Coronary artery (tissue), 2 donors: ENCODE measurements at places on chromosomes 12 and 14.

DNA sequence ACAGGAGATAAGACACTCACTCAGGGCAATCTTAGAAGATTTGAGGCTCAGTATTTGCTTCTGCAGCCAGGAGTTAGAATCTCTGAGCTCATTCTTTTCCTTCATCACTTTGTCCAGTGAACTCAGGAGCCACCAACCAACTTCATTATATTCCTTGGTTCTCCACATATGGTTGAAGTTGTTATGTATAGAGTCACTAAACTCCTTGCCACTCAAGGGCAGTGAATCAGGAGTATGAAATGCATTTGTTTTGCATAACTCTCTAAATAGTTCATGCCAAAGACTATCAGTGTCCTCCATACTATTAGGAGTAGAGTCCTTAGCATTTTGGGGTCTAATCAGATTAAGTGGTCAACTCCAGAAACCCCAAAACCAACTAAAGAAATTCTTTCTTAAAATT, 150.6 kb downstream of the CCDC59 start:
- DNase-seq: no peak

GRCh38 chr14:21090940-21091663, 7.4 kb downstream of the ZNF219 start:
- no peak for DNase-seq

GRCh38 chr14:48435221-48435620, 759.8 kb upstream of the MDGA2 start:
- DNase-seq: no peak

- DNase-seq: peak; percentile 24
Observed at GRCh38 chr14:72907886-72908285, 14.0 kb upstream of the DPF3 start.

DNA sequence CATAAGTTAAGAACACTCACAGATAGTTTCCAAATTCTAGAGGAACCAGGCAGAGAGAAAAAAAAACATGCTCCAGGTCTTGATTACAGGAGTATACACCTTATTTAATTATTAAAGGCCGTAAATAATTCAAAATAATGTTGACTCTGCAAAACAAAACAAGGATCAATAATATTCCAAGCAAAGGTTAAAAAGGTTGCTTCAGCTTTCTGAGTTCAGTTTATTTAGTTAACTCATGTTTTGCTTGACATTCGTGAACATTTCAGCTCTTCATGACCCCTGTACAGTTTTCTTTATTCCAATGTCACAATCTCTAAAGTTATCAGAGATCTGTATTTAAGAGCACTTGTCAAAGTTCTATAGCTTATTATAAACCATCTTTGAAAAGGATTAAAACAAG, 19.6 kb downstream of the KLRF2 start:
- no peak for DNase-seq

DNA sequence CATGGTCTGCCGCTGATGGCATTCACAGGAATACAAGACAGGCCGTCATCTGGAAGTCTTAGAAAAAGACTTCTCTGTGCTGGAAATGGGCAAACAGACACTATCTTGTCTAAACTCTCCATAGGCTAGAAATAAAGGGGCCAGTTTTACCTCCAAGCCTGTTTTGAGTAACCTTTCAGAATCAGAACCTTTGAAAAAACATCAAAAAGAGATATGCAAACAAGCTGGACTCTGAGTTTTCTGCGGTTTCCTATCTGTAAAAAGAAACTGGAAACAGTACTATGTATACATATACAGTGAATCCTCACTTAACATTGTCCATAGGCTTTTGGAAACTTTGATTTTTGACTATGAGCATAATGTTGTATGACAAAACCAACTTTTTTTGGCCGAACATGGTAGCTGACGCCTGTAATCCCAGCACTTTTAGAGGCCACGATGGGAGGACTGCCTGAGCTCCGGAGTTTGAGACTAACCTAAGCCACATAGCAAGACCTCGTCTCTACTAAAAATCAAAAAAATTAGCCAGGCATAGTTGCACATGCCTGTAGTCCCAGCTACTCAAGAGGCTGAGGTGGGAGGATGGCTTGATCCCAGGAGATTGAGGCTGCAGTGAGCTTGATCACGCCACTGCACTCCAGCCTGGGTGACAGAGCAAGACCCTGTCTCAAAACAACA, 92.9 kb upstream of the MAX start:
- no peak for DNase-seq

GRCh38 chr14:59313658-59314608, 125.5 kb downstream of the DAAM1 start:
- no peak for DNase-seq

DNA sequence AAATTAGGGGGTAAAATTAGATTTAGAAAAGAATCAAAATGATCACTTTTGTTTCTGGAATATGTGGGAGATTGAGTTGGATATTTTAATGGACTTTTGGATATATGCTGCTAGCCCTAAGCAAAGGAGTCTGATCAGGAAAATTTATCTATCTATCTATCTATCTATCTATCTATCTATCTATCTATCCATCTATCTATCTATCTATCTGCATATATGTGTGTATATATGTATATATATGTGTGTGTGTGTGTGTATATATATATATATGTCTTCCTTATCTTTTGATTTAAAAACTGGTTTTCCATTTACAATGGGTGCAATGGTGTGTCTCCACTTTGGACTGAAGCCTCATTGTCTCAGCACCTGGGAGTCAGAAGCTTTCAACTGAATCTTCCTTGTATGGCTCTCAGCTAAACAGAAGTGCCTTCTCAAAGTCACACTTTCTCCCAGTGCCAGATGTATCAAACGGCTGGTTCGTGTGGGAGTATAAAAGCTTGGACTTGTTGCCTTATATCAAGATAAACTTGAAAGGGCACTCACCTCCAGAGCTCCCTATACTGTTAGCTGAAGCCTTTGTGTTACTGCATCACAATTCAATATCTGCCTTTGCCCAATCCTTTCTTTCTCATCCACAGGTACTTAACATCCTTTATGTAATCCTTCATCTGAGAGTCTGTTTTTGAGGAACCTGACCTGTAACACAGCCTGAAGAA, 31.6 kb upstream of the CD69 start:
- no peak for DNase-seq

- no peak for DNase-seq
Observed at GRCh38 chr12:27561535-27562350, 37.7 kb downstream of the PPFIBP1 start.

GRCh38 chr12:31599053-31599452, 8.1 kb upstream of the DENND5B start:
- DNase-seq: no peak

GRCh38 chr14:65954942-65955341, 531.2 kb upstream of the CCDC196 start:
- DNase-seq: no peak

GRCh38 chr14:49641697-49642129, 6.7 kb upstream of the DNAAF2 start:
- no peak for DNase-seq

DNA sequence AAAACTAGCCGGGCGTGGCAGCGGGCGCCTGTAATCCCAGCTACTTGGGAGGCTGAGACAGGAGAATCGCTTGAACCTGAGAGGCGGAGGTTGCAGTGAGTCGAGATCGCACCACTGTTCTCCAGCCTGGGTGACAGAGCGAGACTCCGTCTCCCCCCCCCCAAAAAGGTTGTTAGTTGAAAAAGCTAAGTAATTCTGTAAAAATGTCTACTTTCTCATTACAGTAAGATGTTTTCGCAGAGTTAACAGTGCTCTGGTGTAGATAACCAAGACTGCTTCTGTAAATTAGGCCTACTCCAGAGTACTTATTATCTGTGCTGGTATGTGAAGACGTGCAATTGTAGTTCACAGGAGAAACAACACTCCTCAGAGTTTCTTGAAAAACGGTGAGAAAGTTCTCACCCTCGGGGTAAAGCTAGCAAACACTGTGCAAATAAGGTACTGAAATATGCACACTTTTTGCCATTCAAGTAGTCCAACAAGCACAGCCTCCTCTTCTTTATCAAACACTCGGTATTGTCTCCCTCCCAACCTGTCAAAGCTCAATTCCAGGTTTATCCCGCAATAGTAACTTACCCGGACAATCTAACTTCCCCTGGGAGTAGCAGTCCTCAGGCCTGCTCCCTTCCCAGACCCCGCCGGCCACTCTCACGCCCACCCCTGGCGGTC, 974 bp downstream of the BTBD7 start:
- no peak for DNase-seq

GRCh38 chr12:21305661-21306060, 29.1 kb downstream of the SLCO1A2 start:
- DNase-seq: no peak

DNA sequence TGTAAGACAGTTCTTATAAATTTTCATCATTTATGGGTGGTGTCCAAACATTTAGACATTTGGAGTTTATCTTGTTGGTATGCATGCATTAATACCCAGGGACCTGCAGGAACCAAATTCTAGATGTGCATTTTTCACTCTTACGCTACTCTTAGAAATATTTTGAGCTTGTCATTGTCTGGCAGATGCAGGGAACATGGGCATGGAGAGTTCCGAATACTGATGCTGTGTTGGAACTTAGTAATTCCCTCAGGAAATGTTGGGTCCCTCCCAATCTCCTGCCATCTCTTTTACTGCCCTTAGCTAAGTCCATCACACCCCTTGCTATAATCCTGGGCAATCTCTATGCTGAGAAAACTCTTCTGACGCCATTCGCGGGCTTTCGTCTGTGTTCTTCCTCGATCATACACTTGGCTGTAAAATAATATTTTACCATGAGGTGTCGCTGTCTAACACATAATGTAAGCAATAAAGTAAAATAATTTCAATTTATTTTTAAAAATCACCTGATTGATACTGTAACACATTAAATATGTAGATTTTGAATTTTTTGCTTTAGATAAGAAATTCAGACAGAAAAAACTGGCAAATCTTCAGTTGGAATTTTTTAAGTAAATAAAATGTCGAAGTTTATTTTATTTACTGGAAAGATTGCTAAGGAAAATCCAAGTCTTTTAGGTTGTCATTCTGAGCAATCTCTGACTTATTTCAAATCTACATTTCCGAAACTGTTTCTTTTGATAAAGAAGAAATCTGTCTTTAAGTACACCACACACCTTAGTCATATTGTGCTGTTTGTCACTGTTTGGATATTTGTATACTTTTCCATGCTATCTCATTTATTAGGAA, 304.1 kb upstream of the SSTR1 start:
- DNase-seq: no peak

DNA sequence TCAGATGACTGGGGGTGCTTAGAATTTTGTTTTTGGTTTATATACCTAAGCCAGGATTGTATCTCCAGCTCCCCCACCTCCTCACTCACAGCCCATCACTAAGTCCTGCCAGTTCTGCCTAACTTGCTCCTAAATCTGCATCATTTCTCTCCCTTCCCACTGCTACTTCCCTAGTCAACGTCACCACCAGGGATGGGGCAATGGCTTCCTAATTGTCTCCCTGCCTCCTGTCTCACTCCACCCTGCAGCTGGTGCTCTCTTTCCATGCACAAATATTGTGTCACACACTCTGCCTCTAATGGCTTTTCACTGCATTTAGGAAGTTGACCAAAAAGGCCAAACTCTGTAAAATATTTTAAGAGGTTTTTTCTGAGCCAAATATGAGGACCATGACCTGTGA, 11.5 kb downstream of the OAS2 start:
- DNase-seq: peak; percentile 33

DNA sequence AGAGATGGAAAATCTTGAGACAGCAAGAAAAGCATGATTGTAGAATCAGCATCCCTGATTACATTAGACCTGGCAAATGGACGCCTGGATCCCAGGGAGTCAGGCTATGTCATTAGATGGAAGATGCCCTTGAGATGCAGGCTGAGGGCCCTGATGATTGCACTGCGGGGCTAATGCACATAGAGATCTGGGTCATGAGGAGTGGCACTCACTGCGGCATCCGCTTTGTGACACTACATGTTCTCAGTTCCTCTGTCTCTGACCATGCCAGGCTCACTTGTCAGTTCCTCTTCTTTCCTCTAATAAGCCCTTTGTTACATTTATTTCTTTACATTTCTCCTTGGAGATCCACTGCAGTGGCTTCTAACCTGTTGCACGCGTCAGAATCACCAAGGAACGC, 70.1 kb upstream of the GPATCH2L start:
- DNase-seq: no peak

DNA sequence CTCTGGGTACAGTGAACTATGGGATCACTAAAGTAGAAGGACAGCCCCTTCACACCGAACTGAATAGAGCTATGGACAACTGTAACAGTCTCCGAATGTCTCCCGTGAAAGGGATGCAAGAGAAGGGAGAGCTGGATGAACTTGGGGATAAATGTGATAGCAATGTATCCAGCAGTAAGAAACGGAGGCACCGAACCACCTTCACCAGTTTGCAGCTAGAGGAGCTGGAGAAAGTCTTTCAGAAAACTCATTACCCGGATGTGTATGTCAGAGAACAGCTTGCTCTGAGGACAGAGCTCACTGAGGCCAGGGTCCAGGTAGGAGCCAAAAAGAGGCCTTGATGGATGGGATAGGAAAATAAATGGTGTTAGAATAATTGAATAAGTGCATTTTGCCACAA, 3.5 kb downstream of the ALX1 start:
- no peak for DNase-seq

DNA sequence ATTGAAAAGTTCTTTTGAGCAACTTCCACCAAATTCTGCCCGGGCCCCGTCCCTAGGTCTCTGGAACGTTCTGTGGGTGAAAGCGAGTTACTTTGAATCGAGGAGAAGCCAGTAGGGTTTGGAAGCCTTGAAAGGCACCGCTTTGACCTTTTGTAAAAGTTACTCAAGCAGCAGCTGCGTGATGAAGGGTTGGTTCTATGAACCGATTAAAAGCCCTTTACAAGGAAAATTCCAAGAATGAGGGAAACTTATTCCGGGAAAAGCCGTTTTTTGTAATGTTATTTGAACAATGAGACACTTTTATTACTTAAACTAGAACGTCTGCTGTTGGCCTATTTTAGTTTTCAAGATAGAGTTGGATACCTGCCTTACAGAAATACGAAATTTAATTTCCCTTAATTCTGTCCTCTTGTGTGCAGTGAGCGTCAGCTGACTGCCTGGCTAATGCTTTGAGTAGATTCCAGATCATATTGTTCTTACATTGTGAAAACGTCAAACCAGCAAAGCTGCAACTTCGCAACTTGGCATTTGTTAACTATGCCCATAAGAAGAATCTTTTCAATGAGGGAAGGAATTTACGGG, 906 bp downstream of the LARP4 start:
- no peak for DNase-seq

GRCh38 chr12:3055026-3055703, 22.0 kb upstream of the TSPAN9 start:
- DNase-seq: no peak

- no peak for DNase-seq
Observed at GRCh38 chr14:49865431-49865859, 12.9 kb upstream of the NEMF start.

DNA sequence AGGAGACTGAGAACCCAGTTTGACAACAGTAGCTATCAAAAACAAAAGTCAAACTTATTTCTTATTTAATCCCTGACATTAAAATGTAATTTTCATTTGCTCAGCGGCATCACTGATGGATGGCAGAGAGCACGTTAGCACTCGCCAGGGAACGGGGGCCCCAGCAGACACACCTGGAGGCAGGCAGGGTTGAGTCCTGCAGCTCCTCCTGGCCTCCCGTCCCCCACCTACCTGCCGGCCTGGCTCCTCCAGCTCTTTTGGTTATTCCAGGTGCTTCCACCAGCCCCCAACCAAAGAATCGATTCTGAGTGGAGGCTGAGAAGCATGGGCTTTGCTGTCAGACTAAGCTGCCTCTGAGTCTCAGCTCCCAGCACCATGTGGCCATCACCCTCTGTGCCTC, 113.6 kb downstream of the PHETA1 start:
- DNase-seq: no peak
